ENCODE measurements at places on chromosomes 7 and 10.

DNA sequence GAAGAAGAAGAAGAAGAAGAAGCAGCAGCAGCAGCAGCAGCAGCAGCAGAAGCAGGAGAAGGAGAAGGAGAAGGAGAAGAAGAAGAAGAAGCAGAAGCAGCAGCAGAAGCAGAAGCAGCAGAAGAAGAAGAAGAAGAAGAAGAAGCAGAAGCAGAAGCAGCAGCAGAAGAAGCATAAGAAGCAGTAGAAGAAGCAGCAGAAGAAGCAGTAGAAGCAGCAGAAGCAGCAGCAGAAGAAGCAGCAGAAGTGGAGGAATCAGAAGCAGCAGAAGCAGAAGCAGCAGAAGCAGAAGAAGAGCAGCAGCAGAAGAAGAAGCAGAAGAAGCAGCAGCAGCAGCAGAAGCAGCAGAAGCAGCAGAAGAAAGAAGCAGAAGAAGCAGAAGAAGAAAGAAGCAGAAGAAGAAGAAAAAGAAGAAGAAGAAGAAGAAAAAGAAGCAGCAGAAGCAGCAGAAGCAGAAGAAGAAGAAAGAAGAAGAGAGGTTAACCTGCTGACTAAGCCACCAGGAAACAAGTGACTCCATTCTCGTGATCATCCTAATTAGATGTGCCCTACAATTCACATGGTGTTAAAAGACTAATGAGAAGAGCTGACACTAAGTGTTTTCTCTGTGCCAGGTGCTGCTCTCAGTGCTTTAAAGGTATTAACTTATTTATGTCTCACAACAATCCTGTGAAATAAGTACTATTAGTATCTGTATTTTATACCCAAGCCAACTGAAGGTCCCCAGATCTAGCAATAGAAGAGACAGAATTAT, 11.6 kb downstream of the CDNF start:
- no peaks in the 10 kb centered on the region for H3K4me1 ChIP-seq
- no peak overlapping the region for H3K27ac ChIP-seq
- H3K4me3 ChIP-seq, result no peak overlapping the region
- no peaks in the 10 kb centered on the region for H3K27me3 ChIP-seq

DNA sequence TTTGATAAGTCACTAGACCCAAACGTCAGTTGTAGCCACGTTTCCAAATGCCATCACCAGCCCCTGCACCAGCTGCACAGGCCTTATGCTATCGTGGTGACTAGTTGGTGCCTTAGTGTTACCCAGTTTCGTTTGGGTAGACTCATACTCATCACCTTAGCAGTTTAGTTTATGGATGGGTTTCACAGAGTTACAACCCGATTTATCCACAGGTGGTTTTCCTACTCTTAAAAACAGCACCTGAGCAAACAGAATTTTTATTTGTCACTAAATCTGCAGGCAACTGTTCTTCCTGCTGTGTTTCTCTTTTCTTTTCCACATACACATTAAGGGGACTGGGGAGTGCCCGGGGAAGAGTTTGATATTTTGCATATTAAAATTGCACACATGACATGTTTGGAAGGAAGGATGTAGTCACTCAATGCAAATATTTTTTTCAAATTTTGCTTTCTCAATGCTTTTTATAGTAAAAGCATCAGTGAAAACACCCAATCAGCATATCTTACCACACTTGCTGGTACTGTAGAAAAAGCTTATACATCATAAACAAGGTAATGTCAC, 41.6 kb downstream of the PDSS1 start:
- DNase-seq, result no peak
- no peak overlapping the region for H3K27ac ChIP-seq
- H3K27me3 ChIP-seq, result no peaks in the 10 kb centered on the region
- H3K4me3 ChIP-seq, result no peak overlapping the region
- H3K4me1 ChIP-seq, result peaks cover 38% of the 10 kb centered on the region

GRCh38 chr7:68143345-68143744, 1146.7 kb downstream of the TYW1 start:
- DNase-seq, result no peak
- H3K36me3 ChIP-seq, result no peaks in the 10 kb centered on the region
- H3K27ac ChIP-seq, result no peak overlapping the region
- no peaks in the 10 kb centered on the region for H3K27me3 ChIP-seq

GRCh38 chr10:131934769-131935168, 34.0 kb downstream of the PPP2R2D start:
- DNase-seq, result no peak
- no peaks in the 10 kb centered on the region for H3K27me3 ChIP-seq
- H3K4me1 ChIP-seq, result peaks cover 15% of the 10 kb centered on the region
- H3K36me3 ChIP-seq, result peaks cover 40% of the 10 kb centered on the region

GRCh38 chr7:54543051-54543488, 895 bp downstream of the VSTM2A start:
- H3K4me1 ChIP-seq, result no peaks in the 10 kb centered on the region
- DNase-seq, result no peak
- no peak overlapping the region for H3K4me3 ChIP-seq

DNA sequence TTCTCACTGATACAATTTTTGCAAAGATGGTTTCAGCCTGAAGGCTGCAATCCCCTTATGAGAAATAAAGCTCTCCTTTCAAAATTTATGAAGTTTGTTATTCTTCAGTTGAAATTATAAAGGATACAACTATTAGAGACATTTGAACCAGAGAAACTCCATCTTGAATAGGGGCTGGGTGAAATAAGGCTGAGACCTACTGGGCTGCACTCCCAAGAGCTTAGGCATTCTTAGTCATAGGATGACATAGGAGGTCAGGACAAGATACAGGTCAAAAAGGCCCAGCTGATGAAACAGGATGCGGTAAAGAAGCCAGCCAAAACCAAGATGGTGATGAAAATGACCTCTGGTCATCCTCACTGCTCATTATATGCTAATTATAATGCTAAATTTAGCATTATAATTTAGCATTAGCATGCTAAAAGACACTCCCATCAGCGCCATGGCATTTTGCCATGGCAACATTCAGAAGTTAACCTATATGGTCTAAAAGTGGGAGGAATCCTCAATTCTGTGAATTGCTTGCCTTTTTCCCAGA, 22.4 kb upstream of the IFIT1B start:
- no peaks in the 10 kb centered on the region for H3K36me3 ChIP-seq
- peaks cover 29% of the 10 kb centered on the region for H3K4me1 ChIP-seq
- H3K4me3 ChIP-seq, result no peak overlapping the region
- no peak for DNase-seq
- H3K27me3 ChIP-seq, result no peaks in the 10 kb centered on the region

DNA sequence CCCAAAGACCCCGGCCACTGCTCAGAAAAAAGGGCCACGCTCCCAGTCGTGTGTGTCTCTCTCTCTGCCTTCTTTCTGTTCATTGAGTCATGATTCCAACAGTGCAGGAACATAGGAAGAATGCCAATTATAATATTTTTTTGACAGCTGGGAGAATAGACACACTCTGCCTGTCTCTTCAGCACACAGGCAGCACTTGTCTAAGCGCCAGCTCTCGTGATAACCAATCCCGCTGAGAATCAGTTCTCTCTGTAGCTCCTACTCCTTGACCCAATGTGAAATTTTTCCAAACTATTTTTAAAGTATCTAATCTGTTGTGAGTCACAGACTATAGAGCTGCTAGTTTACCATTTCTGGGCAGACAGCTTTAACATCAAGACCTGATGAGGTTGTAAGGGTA, 145.7 kb upstream of the RHEB start:
- H3K4me1 ChIP-seq, result no peaks in the 10 kb centered on the region
- no peaks in the 10 kb centered on the region for H3K36me3 ChIP-seq
- H3K27me3 ChIP-seq, result no peaks in the 10 kb centered on the region
- H3K4me3 ChIP-seq, result no peak overlapping the region
- no peak overlapping the region for H3K27ac ChIP-seq
- no peak for DNase-seq

- H3K4me3 ChIP-seq, result no peak overlapping the region
- peaks cover 6% of the 10 kb centered on the region for H3K36me3 ChIP-seq
- no peak overlapping the region for H3K27ac ChIP-seq
- no peaks in the 10 kb centered on the region for H3K27me3 ChIP-seq
- H3K4me1 ChIP-seq, result peaks cover 13% of the 10 kb centered on the region
Observed at GRCh38 chr7:105885387-105886111, 9.2 kb upstream of the ATXN7L1 start.

DNA sequence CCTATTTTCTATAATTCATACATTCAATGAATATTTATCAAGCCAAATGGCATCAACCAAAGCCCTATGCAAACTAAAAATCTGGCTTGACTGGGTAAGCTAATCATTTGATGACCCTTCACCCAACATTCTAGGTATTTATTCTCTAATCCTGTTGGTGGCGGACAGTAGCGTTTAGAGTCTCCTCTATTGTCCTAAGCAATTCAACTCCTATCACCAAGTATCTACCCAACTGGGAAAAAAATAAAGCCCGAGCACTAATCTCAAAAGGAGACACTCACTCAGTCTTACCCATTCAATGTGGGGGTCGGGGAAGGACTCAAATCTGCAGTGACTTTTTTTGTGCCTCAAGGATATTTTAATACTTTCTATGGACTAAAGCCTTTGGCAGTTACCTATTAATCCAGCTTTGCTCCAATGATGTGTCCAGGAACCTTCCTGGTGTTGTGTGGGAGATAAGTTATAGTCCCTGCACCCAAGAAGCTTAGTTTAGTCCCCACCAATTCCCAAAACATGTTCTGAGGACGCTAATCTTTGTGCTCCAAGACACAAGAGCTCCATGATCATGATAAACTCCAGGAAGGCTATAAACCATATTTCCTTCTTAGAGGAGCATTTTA, 30.6 kb downstream of the DNMBP start:
- H3K4me3 ChIP-seq, result no peak overlapping the region
- H3K4me1 ChIP-seq, result peaks cover 19% of the 10 kb centered on the region
- H3K27ac ChIP-seq, result no peak overlapping the region
- H3K27me3 ChIP-seq, result no peaks in the 10 kb centered on the region

DNA sequence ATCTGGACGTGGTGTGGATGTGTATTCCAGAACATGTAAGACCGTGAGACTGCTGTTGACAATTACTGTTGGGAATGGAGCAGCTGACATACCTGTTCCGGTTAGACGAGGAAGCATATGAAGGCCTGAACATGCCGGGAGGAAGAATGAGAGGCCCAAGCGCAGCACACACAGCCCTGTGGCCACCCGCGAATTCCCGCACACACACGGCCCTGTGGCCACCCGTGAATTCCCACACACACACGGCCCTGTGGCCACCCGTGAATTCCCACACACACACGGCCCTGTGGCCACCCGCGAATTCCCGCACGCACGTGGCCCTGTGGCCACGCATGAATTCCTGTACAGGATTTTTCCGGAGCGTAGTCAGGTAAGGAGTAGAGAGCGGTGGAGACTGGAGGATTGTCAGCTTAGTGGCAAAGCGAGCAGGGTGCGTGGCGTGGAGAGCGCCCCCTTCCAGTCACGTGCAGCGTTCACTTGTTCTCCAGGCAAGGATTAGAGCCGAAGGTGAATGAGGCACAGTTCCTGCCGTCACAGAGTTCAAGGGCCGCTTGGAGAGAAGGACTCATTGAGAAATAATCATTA, 9.5 kb upstream of the SUN1 start:
- peaks cover 53% of the 10 kb centered on the region for H3K4me1 ChIP-seq
- H3K36me3 ChIP-seq, result peaks cover 10% of the 10 kb centered on the region
- H3K27me3 ChIP-seq, result no peaks in the 10 kb centered on the region
- H3K27ac ChIP-seq, result peak overlapping the region; percentile 26
- H3K4me3 ChIP-seq, result no peak overlapping the region

GRCh38 chr10:79220307-79220706, 127.0 kb upstream of the PPIF start:
- no peak overlapping the region for H3K4me3 ChIP-seq
- peaks cover 83% of the 10 kb centered on the region for H3K36me3 ChIP-seq
- peaks cover 8% of the 10 kb centered on the region for H3K4me1 ChIP-seq
- no peak overlapping the region for H3K27ac ChIP-seq
- H3K27me3 ChIP-seq, result no peaks in the 10 kb centered on the region

GRCh38 chr10:104563051-104563450, 78.0 kb upstream of the SORCS3 start:
- DNase-seq, result no peak
- no peak overlapping the region for H3K27ac ChIP-seq
- H3K4me1 ChIP-seq, result no peaks in the 10 kb centered on the region
- no peak overlapping the region for H3K4me3 ChIP-seq
- H3K36me3 ChIP-seq, result no peaks in the 10 kb centered on the region

DNA sequence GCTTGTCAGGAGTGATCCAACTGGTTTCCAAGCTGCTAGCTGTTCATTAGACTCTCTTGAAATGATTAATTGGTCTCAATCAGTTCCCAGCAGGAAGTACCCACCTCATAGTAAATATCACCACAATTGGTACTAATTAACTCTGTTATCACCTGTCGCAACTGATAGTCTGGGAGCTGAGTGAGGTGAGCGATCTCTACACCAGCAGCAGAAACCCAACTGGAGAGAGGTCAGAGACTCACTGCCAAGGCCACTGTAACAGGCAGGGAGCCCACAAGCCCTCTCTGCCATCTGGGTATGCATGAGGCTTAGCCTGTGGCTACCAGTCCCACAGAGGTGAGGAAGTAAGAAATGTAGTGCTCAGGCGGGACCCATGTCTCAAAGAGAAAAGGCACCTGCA, 245.5 kb downstream of the DYNC1I1 start:
- no peak overlapping the region for H3K27ac ChIP-seq
- H3K36me3 ChIP-seq, result no peaks in the 10 kb centered on the region
- H3K4me3 ChIP-seq, result no peak overlapping the region
- DNase-seq, result no peak
- no peaks in the 10 kb centered on the region for H3K4me1 ChIP-seq
- no peaks in the 10 kb centered on the region for H3K27me3 ChIP-seq

- no peaks in the 10 kb centered on the region for H3K4me1 ChIP-seq
- no peak overlapping the region for H3K27ac ChIP-seq
- no peaks in the 10 kb centered on the region for H3K36me3 ChIP-seq
- no peak overlapping the region for H3K4me3 ChIP-seq
Observed at GRCh38 chr10:111077785-111078504, 1.1 kb downstream of the ADRA2A start.

DNA sequence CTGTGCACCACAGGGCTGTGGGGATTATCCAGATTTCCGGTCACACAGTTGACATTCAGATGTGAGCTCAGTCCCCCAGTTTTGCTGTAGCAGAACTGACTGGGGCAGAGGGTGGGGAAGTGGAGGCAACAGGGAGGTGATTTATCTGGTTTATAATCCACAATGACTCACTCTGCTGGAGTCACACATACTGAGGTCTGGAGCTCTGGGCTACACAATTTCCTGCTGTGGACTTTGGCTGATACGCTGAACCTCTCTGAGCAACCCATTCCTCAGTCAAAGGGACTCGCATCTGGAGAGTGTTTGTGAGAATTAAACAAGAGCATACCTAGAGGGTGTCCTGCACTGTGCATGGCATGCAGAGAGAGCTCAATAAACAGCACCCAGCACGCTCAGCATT, 64.8 kb upstream of the PLPP4 start:
- no peak overlapping the region for H3K27ac ChIP-seq
- H3K36me3 ChIP-seq, result no peaks in the 10 kb centered on the region
- no peak for DNase-seq
- no peaks in the 10 kb centered on the region for H3K4me1 ChIP-seq

GRCh38 chr7:107610323-107610722, 30.3 kb downstream of the BCAP29 start:
- DNase-seq, result no peak
- no peak overlapping the region for H3K27ac ChIP-seq
- H3K4me3 ChIP-seq, result no peak overlapping the region
- H3K4me1 ChIP-seq, result no peaks in the 10 kb centered on the region
- H3K27me3 ChIP-seq, result no peaks in the 10 kb centered on the region
